Stimulated activated CD4-positive, alpha-beta T cell treated with anti-CD3 and anti-CD28 coated beads, Interleukin-12 subunit alpha, Interleukin-12 subunit beta, amount 100 ng/mL, for 4 hours (primary cell): ENCODE measurements at places on chromosomes 5 and 9.

DNA sequence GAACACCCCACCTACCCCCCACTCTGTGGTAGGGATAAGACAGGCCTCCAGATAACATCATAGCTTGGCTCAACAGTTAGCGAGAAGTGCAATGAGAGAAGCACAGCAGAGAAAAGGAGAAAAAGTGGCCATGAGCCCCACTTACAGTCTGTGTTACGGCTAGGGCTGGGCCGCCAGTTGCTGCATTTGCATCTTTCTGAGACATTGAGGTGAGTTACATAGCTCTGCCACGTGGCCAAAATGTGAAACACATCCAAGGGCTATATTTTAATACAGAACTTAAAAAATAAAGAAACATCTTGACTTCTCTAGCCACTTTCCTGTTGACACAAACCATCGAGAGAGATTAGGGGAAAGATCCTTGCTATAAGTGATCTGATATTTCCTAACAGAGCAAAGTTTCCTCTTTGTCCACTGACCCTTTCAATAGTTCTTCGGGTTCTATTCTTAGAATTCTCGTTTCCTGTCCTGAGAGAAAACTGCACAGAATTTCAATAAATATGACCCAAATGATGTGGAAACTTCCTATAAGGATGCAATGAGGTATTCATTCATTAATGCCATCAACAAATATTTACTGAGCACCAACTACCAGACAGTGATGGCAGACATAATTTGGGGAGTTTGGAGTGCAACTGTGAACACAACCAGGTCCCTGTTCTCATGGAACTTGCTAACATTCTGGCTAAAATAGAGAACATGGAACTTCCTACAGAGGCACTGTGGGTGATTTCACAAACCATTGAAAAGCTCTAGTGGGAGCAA, 3.2 kb upstream of the TLE4 start:
- DNase-seq = no peak

DNA sequence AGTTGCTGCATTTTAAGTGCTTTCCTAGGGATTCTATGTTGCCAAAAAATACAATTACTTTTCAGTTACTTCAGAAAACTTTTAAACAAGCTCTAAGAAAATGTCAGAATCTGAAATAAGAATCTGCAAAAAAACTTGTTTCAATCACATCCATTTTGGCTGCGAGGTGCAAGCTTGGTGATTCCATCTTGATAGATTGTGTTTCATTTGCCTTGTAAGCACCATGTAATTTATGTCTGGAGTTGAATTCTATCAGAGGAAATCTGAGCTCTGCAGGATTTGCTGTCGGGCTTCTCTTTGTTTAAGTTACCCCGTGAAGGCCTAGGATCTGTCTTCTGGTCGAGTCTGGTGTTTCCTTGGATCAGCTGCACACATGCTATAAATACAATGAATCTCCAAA, 40.4 kb upstream of the MAN2A1 start:
- DNase-seq = no peak

GRCh38 chr5:101112645-101113044, 209.6 kb upstream of the ST8SIA4 start:
- DNase-seq = no peak

GRCh38 chr5:122151640-122152039, 22.3 kb downstream of the ZNF474 start:
- no peak for DNase-seq

- no peak for DNase-seq
Observed at GRCh38 chr5:143759396-143760130, 52.4 kb upstream of the HMHB1 start.

DNA sequence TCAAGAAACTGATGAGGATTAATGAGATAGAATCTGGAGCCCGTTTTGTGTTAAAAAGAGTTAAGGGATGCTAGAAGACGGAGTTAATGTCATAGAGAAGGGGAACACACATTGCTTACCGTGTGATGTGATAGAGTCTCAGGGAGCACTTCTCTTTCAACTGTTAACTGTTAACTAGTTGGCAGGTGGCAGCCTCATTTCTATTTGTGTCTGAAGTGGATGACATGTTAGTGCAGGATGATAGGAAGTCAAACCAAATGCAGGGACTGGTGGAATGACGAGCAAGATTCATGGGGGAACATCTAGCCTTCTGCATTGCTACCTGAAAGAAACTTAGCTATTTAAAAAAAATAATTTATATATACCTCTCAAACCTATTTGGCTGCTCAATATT, 222.7 kb downstream of the MAST4 start:
- no peak for DNase-seq

DNA sequence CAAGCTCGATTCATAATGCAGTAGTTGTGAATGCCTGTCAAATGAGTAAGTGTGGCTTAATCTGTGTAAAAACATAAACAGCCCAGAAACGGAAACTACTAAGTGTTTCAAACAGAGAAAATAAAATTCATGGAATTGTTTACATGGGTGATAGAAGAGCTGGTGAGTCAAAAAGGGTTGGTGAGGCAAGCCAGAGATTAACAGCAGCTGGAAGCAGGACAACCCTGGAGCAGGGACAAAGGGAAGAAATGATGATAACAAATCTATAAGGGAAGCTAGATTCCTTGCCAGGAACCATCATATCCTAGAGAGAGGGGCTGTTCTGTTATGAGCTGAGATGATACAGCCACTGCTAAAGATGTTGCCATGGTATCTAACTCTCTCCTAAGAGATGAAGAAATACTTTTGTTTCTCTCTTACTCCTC, 18.0 kb upstream of the PRR16 start:
- DNase-seq = no peak

DNA sequence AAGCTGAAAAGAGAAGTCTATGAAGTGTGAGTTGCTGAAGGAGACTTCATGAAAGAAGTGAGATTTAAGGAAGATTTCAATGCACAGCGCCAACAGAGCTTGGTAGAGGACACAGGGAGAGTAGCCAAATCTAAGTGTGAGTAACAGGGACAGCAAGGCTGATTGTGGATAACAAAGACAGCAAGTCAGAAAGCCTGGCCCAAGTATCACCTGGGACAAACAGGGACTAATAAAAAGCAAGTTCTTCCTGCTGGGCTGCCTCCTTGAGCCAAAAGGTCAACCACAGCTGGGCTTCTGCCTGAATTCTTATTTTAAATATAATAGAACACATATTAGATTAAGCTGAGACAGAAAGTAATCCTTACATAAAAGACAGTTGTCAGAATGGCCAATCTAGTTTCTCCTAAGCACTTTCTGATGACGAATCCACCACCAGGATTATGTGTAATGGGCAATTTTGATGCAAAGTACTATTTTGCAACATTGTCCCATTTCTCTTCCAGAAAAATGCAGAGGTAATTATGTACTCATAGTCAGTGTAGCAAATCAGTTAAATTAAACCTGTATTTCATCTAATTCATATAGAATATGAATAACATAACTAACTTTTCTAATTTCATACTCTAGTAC, 73.8 kb downstream of the MAPKAP1 start:
- DNase-seq = no peak

DNA sequence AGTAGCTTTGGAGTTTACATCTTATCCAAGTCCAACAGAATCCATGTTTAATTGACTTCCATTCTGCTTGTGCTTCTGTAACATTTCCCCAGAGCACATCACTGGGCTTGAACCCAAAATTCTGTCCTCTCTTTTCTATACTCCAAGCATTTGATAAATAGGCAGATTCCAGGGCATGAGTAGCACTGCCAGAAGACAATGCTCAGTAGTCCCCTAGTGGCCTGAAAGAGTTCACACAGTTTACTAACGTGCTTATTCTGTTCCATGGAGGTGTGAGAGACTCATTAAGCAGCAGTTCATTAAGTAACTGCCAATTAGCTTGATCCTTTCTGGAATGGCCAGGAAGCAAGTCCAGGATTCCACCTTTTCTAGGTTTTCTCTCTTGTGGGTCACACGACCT, 9.4 kb upstream of the GABRA6 start:
- no peak for DNase-seq

DNA sequence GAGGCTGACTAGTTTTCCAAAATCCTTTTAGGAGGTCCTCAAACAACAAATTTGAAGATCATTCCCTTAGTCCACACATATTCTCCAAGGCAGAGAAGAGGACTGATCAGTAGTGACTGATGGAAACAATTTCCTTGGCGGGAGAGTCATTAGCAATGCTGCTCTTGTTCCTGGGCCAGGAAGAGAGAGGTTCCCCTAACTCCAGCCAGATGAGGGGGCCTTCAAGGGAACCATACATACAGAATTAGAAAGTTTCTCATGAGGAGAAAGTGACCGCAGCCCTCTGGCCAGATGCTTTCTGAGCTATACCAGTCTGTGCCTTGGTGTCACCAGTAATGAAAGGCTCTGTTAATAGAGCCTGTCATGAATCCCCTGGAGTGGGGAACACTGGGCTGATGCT, 539.4 kb downstream of the BNC2 start:
- DNase-seq = no peak

- no peak for DNase-seq
Observed at GRCh38 chr9:16174915-16175314, 622.1 kb downstream of the CCDC171 start.

DNA sequence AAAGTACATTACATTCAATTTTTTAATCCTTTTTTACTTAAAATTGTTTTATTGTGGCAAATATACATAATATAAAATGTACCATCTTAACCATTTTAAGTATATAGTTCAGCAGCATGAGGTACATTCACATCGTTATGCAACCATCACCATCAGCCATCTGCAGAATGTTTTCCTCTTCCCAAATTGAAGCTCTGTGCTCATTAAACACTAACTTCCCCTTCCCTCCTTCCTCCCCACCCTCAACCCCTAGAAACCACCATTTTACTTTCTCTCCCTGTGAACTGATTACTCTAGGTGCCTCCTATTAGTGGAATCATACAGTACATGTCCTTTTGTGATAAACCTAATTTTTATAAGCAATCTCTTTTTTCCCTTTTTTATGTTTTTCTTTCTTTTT, 15.6 kb downstream of the TEX53 start:
- DNase-seq = no peak

DNA sequence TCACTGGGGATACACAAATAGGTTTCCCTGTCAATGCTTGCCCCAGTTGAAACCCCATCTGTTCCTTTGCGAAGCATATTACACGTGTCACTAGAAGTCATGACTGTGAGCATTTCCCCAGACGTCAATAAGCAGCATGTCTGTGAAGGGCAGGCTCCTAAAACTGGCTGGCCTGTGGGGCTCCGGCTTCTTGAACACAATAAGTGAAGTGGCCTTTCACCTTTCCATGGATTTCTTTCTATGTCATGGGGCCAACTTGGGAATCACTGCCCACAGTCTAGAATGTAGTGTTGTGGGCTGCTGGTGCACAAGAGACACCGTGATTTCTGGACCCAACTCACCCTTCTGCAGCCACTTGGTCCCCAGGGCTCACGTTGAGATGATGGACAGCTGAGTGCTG, 60.4 kb upstream of the CTSL start:
- DNase-seq = no peak

GRCh38 chr9:137186385-137186784, 2.0 kb downstream of the ANAPC2 start:
- no peak for DNase-seq

DNA sequence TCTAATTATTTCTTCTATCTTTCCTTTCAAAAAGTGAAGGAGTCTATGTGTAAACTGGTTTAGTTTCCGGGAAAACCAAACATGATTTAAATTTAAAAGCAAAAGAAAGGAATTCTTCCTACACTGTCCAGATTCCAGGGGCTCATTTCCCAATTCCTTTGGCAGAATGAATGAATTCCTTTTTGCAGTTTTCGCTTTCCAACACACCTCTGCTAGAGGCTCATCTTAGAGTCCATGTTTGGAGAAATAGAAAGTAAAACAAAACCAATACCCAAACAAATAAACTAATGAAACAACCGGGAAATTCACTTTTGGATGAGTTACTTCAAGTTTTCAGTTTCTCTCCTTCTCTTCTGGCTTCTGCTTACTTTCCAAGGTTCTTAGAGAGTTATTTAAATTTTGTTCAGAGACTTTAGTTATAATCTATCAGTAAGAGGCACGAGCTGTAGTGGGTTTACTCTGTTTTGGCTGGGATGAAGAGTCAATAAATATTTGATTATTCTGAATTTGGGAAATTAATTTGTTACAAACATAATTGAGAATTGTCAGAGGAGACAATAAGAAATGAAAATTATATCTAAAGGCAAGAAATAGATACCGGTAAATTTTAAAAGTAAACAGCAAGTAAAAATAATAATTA, 365.0 kb upstream of the CDH9 start:
- no peak for DNase-seq

GRCh38 chr9:38060681-38061080, 8.3 kb downstream of the SHB start:
- no peak for DNase-seq

DNA sequence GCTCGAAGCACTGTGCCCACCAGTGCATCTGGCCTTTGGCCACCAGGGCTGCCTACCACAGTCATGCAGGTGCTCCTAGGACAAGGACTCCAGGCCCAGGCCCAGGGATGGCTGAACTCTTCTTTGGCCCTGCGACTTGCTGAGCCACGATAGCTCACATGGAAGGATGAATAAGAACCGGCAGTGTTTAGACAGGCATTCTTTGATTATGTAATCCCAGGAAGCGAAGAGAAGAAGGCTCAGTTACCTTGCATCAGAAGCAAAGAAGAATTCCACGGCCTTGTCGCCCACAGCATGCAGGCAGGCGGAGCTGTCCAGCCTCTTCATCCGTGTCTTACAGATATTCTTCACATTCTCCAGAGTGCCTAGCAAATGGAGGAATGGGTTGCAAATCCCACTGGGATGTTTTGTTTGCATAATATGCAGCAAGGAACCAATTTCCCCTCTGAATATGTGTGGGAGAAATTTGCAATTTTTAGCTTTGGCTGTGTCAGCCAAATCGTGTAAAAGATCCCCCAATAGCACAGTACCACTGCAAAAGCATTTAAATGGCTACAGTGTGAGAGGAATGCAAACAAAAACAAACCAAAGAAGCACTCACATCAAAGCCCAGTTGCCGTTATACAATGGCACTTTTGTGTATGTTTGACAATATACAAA, 29.1 kb downstream of the GFPT2 start:
- no peak for DNase-seq

- DNase-seq = no peak
Observed at GRCh38 chr5:17289681-17290539, 72.5 kb downstream of the BASP1 start.

GRCh38 chr9:130985029-130985428, 23.9 kb upstream of the LAMC3 start:
- no peak for DNase-seq

DNA sequence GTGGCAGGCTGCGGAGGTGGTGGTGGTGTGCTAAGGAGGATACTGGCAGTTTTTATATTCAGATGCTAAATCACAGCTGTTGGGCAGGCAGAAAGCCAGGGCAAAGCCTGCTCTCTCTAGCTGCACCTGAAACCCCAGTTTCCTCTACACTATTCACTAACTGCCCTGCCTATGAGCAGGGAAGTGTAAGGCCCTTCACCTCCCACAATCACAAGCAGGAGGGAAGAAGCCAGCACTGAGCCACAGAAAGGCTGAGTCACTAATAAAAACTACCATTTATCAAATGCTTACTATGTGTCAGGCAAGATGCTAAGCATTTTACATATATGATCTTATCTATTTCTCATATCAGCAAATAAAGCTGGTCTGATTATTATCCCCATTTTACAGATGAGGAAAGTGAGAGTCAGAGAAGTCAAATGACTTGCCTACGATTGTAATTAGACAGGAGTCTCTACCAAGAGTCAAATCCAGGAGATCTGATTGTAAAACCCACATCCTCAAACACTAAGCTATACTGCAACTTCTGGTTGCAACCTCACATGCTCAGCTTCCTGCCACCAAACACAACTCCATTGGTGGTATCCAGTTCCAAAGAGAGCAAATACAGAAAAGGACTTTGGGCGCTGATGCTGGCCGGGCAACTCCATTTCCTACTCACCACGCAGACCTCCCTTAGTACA, 17.7 kb upstream of the IL6ST start:
- DNase-seq = no peak
